ENCODE measurements at places on chromosomes 16 and 17.

GRCh38 chr17:46916211-46916610, 6.7 kb upstream of the GOSR2 start:
- DNase-seq, result no peak

- DNase-seq, result no peak
Observed at GRCh38 chr17:57806167-57806830, 43.5 kb downstream of the MRPS23 start.

GRCh38 chr16:1141191-1141590, 11.7 kb upstream of the CACNA1H start:
- no peak for DNase-seq

DNA sequence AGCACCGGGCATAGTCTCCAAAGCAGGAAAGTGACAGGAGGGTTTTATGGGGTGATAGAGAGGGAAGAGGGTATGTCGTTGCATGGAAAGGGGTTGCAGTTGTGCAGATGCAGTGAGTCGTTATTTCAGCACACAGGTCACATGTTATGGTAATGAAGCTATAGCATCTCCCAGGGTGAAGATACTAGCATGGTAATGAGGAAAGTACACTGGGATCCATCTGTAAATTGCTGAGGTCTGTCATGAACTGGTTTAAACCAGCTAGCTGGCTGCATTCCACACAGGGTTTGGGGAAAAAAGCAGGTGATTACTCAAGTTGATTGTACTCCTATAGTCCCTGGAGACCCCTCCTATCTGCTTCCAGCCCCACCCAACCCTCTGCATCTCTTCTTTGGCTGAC, 11.7 kb downstream of the COX11 start:
- no peak for DNase-seq

DNA sequence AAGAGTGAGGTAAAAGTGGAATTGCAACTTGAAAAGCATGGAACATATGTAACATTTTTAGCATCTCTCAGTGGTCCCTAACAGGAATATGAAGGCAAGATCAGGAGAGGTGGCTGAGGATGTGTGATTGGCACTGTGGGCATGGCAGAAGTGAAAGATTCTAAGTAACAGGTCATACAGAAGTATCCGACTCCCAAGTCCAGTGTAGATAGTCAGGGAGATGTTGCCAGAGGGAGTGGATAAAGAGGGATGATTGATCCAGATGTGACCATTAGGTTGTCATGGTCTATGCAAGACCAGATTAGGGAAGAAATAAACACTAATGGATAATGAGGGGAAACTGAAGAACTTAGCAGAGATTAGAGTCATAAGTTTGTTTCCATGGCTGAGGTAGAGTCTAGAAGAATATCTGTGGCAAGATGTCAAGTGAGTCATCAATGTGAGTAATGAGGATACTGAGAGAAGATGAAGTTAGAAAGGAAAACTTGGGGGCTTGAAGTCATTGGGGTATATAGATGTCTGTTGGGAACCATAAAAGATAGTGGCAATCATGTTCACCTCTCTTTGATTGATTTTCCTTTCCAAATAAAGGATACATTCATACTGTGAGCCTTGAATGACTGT, 23.9 kb upstream of the CAPNS2 start:
- DNase-seq, result no peak

All from heart right ventricle (tissue), 16 donors.